Large intestine (tissue), 12 donors: ENCODE measurements at places on chromosomes 2 and 18.

DNA sequence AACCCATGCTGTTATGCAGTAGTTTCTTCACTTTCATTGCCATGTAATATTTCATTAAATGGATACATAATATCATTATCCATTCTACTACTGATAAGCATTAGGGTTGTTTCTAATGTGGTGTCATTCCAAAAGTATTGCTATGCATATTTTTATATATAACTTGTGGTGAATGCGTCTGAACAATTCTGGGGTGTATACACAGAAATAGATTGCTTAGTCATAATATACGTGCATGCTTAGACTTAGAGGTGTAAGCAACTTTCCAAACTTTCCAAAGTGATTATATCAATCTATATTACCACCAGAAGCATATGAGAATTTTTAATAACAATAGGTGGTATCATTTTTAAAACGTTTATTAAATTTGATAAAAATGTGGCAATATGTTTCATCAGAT lies 540.9 kb downstream of the DSC3 start:
- DNase-seq, result no peak
- H3K27ac ChIP-seq, result no peak overlapping the region
- H3K27me3 ChIP-seq, result no peaks in the 10 kb centered on the region
- no peak overlapping the region for H3K4me3 ChIP-seq
- H3K4me1 ChIP-seq, result no peaks in the 10 kb centered on the region
- H3K36me3 ChIP-seq, result no peaks in the 10 kb centered on the region

DNA sequence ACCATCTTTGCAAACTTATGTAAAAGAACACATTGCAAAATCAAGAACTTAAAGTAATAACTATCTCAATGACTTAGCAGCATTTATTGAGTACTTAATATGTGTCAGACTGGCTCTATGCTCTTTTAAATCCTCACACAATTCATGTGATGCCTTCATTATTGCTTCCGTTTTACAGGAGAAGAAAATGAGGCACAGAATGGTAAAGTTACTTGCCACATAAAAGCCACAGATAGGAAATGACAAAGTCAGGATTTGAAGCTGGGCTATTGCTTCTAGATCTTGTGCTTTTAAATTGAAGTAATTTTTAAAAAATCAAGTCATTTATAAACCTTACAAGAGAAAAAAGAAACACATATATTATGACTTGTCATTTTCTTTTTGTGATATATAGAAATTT lies 174.2 kb downstream of the WDR7 start:
- H3K4me1 ChIP-seq, result no peaks in the 10 kb centered on the region
- no peaks in the 10 kb centered on the region for H3K27me3 ChIP-seq
- H3K4me3 ChIP-seq, result no peak overlapping the region
- DNase-seq, result no peak
- no peaks in the 10 kb centered on the region for H3K36me3 ChIP-seq
- no peak overlapping the region for H3K27ac ChIP-seq

GRCh38 chr2:95348609-95349567 lies 51.7 kb downstream of the KCNIP3 start:
- peaks cover 57% of the 10 kb centered on the region for H3K27me3 ChIP-seq
- H3K36me3 ChIP-seq, result no peaks in the 10 kb centered on the region
- DNase-seq, result no peak
- H3K27ac ChIP-seq, result no peak overlapping the region
- H3K4me3 ChIP-seq, result no peak overlapping the region
- H3K4me1 ChIP-seq, result no peaks in the 10 kb centered on the region

DNA sequence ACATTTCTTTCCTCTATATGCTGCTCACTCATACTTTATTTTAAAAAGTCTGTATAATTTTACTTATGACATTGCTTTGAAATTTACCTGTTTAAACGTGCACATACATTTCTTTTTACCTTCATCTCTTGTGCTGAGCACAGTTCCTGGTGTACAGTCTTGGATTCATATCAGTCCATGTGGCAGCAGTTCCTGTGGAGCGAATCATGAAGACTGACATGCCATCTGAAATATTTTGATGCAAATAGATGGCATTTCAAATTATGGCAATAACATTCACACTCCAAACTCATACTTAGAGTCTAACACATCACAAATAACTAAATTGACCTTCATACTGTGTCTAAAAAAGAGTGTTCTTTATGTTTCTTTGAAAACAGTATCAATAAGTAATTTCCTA lies 90.3 kb upstream of the CDH2 start:
- no peak overlapping the region for H3K27ac ChIP-seq
- no peak overlapping the region for H3K4me3 ChIP-seq
- no peaks in the 10 kb centered on the region for H3K36me3 ChIP-seq
- H3K27me3 ChIP-seq, result no peaks in the 10 kb centered on the region
- DNase-seq, result no peak
- no peaks in the 10 kb centered on the region for H3K4me1 ChIP-seq
